ENCODE measurements at places on chromosomes 5 and 9.
A peak's percentile ranks its signal among the peaks of the same experiment; 100 is the strongest.

DNA sequence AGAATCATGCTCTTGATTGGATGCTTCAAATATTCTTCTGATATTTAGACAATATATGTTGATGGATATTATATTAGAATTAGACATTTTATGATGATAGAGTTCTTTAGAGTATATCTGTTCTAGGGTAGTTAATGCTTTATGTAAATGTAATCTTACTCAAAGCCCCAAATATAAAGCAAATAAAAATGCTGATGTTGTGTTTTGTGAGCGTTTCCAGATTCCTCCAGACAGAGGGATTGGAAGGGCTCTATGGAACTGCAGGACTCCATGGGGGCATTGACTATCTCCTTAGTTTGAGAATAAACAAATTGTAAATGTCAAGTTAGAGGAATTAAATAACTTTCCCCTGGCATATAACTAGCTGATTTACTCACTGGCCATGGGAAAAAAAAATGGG is 184.5 kb downstream of the MRPS30 start:
- DNase-seq = no peak

GRCh38 chr9:28651050-28651722 is 1077.9 kb upstream of the C9orf72 start:
- DNase-seq = no peak

GRCh38 chr5:108917596-108917995 is 169.9 kb downstream of the FER start:
- DNase-seq = no peak

DNA sequence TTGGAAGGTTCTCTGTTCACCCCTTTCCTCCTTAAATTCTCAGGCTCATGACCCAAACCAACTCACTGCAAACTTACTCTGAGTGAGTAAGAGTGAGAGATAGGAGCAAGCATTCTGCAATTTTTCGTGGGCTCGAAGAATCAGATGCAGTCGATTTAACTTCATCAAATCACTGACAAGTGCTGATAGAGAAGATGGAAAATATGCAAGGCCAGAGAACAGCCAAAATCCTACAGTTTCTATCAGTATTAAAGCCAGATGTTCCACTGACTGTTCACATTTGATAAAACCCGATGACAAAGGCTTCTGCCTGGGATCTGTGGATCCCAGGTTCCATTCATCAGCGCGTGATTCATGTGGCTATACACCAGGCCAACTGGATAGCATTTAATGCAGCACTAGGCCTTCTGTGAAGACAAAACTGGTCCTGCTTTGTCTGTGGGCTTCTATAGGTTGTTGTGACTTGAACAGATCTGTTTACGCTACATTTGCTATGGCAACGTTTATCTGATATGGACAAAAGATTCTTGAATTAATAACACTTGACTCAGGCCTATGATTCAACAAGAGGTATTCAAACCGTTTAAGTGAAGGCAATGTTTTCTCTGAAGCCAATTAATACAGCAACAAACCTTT is 251.2 kb downstream of the NFIB start:
- no peak for DNase-seq

DNA sequence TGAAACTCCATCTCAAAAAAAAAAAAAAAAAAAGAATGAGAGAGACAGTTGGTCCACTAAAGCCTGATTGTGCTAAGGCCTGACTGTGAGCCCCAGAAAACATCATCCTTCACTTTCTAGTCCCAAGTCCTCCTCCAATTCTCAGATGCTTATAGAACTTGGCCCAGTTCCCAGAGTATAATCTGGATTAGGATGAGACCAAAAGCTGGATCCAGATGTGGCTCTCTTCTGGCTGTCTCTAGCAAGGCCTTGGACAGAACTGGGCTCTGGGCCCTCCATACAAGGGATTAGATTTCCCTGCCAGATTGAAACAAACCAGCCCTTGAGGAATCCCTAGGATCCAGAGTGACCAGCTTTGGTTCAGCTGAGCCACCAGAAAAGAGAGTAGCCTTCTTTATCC is 98.4 kb upstream of the ZNF366 start:
- DNase-seq = no peak

- DNase-seq = no peak
Measured at GRCh38 chr5:135641319-135641718, 62.5 kb upstream of the CXCL14 start.

DNA sequence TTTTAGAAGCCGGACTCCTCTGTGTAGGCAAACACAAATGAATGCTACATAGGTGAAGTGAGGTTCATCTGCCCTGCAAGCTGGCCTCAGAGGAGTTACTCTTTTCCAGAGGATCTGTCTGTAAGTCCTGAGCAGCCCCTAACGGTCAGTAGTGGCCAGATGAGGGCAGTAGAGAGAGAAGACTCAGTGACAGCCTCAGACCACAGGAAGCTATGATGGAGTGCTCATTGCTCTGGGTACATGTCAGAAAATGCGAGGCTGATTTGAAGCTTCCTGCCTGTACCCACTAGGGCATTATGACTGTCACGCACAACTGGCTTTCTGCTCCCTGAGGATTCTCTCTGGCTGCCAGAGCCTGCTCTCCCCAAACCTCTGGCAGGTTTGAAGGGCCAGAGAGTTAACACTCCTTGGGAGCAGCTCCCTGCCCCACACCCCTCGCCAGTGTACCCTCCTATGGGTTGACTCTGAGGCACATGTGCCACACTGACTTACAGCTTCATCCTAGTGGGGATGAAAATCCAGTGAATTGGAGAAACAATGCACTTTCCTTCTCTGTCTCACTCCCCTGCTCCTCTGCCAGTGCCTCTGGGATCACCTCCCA is 141.5 kb downstream of the GABRG2 start:
- DNase-seq = peak; percentile 62

DNA sequence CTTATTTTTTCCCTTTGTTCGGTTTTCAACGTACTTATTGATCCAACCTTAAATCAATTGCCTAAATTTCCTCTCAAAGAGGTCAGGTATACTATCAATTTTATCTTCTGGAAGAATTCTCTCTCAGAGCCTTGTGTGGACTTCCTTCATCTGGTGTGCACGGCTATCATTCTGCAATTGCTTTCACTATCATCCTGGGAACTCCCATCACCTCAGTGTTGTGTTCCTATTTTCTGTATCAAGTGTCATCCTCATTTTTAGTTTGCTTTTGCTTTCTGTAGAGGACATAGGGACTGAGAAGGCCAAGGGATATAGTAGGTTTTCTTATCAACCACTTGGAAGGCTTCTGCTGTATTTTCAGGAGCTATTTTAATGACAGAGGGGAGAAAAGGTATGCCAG is 11.3 kb downstream of the STOM start:
- peak; percentile 33 for DNase-seq

- no peak for DNase-seq
Measured at GRCh38 chr5:57778501-57779091, 296.0 kb upstream of the ACTBL2 start.

- no peak for DNase-seq
Measured at GRCh38 chr5:94674490-94675382, 56.3 kb downstream of the SLF1 start.

DNA sequence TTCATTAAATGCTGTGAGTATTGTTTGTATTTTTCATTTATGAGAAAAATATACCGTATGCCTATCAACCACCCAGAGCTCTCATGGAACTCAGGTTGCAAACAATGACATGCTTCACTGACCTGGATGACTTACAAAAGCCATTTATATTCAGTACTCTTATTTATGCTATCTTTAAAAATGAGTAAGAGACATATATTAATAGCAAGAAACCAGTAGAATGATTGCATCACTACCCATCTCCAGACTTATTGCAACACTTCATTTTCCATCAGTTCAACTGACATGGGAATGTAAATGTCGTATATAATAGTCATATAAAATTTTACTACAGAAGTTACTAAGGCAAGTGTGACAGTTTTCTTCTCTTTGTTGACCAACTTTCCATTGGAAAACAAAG is 69.1 kb downstream of the OTP start:
- DNase-seq = peak; percentile 3

DNA sequence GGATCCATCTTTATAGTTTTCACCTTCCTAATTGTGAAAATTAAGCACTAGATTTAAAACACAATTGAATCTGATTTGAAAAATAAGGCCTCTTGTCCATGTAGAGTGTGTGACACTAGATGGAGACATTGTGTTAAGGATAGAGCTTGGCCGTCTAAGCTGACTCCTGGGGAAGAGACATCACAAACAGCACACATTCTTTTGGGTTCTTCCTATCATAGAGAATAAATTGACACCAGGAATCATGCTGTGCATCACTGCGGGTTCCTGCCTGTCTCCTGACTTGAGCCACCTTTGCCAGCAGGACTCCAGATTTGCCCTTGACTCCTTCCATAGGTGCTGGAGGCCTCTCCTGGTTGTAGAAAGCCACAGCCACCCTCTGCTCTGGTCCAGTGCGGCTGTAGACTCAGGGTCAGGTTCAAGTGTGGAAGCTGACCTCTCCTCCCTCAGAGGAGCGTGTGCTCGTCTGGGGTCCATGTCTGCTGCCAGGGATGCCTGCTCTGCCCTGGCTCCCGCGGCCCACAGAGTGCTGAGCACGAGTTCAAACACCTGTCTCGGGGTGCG is 11.2 kb downstream of the ROPN1L start:
- peak; percentile 74 for DNase-seq

- DNase-seq = peak; percentile 67
Measured at GRCh38 chr5:150066901-150067396, 19.4 kb downstream of the CSF1R start.

Data from inflammatory macrophage (primary cell).